ENCODE measurements at places on chromosomes 16 and 17.

DNA sequence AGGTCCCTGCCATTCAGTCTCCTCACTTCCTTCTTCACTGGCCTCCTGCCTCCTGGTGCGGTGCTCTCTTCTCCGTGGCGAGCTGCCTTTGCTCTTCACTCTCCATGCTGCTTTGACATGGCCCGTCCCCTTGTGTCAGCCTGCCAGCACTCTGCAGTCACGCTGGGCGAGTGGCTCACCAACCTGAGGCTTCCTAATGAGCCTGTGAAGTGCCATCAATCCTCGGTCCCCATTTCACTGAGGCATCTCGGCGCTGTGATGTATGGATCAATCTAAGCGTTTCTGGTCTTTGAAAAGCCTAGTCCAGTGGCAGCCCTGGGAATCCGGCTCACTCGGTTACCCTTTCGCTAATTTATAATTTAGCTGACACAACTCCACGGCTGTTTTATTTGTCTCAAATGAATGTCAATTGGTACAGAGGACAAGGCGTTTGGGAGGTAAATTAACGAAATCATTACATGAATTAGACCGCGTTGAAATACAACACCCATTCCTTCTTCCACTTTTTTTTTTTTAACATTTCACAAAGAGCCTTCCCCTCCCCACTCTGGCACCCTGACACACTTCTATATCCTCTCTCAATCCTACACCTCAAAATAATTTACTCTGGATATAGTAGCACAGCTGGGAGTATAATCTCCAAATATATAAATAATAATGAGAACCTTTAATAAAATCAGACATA, 610.7 kb downstream of the TMEM114 start:
- no peak for DNase-seq

GRCh38 chr16:407253-407652, 5.6 kb downstream of the DECR2 start:
- DNase-seq: no peak

DNA sequence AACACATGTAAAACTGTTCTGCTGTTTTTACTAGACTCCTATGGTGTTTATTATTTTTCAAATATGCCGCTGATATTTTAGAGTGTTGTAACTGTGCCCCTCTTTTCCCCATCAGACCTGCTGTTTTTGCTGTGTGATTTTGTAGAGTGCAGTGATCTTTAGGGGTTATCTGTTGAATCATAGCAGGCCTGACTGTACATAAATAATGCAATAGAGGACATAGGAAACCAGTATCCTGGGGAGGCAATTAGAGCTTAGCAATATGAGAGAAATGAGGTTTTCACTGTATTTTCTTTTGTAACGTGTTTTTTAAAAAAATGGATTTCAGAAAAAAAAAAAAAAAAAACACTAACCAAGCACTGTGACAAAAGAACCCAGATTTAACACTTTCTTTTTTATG, 662.2 kb downstream of the TOX3 start:
- DNase-seq: no peak

DNA sequence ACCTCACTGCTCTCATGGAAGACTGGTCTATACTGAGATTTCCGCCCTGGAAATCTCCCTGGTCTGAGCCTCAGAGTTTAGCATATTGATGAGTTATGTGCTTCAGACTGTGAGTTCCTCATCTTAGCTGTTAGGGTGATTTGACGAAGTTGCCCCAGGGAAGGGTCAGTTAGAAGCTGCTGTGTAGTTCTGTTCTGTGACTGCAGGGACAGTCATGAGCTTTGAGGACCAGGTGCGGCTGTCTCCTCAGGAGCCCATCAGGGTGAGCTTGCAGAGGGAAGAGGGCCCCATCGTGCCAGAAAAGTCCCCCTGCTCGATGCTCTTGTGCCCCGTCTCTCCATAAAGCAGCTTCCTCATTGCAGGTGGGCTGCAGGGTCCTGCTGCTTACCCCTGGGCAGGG, 28.3 kb upstream of the IL17C start:
- DNase-seq: no peak

GRCh38 chr17:6558932-6559752, 2.8 kb upstream of the PITPNM3 start:
- DNase-seq: no peak

DNA sequence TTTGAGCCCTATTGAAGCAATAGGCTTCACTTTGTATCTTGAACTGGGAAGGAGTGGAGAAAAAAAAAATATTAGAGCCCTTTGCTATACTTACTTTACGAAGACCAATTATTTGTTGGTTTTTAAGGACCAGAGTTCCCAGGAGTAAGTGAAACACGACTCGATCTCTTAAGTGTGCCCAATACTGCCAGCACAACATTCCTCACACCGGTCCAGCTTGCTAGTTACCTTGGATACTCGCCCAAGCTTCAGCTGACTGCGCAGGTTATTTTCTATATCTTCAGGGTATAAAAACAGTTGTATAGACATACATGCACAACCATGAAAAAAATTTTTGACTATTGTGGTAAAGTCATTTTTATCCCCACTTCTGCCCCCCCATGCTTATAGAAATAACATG, 72.1 kb downstream of the RPTOR start:
- no peak for DNase-seq

- no peak for DNase-seq
Measured at GRCh38 chr16:46949241-46949892, 24.1 kb downstream of the DNAJA2 start.

GRCh38 chr16:65200857-65201256, 79.0 kb upstream of the CDH11 start:
- DNase-seq: peak; percentile 45

- DNase-seq: no peak
Measured at GRCh38 chr17:73027130-73027741, 65.3 kb downstream of the SLC39A11 start.

DNA sequence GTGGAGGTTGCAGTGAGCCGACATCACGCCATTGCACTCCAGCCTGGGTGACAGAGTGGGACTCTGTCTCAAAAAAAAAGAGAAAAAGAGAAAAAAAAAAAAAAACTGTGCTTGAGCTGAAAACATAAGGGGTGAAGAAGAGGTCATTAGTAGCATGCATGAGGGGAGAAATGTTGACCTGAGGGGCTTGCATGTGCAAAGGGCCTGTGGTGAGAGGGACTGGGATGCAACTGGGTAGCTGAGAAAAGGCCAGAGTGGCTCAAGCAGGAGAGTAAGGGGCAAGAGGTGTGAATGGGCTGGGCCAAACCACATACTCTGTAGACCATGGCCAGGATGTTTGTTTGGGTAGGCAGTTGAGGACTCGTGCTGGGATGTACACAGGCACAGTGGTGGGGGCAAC, 3.4 kb downstream of the KIF19 start:
- DNase-seq: no peak

DNA sequence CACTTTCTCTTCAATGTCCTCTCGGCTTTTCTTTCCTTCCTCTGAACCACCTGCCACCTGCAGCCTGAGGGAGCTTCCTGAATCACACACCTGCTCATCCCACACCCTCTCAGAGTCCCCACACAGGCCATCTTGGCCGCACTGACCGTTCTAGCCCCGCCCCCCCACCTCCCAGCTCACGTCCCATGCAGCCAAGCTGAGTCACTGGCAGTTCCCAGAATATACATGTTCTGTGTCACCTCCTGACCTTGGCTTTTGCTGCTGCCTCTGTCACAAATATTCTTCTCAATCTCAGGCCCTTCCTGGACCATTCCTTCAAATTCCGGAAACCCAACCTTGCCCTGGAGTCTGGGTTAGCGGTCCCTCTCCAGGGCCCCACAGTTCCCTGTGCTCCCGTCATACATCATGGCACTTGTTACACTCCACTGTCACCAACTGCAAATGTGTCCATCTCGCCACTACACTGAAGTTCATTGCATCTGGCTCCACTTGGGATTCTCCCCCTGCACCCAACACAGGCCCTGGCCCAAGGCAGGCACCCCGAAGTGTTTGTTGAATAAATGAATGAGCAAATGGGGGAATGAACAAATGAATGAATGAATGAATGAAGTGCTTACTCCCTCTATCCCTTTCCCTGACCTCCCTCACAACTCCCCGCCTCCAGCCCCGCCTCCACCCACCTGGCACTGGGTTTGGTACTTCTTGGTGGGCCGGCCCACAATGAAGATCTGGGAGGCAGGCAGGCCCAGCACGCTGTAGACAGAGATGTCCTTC, 12.8 kb downstream of the PIMREG start:
- no peak for DNase-seq

- no peak for DNase-seq
Measured at GRCh38 chr17:41618341-41619035, 5.9 kb downstream of the KRT17 start.

GRCh38 chr17:73634629-73635028, 9.6 kb downstream of the SDK2 start:
- DNase-seq: no peak

DNA sequence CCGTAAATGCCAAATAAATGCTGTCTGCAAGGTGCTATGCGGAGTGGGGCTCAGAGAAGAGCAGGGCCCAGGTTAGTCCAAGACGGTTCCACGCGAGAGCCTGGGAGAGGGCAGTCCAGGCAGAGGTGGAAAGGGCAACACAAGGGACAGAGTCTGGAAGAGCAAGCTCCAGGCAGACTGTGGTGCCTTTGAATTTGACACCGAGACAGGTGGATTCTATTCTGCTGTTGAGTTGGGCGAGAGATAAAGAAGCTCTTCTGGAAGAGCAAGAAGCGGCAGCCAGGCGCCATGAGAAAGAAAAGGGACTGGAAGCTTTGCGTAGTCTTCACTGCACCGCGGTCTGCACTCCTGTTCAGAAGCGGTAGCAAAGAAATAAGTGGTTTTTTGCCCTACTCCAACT, 55.6 kb downstream of the CYTH1 start:
- DNase-seq: no peak

GRCh38 chr16:81973737-81974136, 37.5 kb downstream of the SDR42E1 start:
- no peak for DNase-seq

GRCh38 chr17:52237151-52237550, 78.6 kb upstream of the CA10 start:
- no peak for DNase-seq

DNA sequence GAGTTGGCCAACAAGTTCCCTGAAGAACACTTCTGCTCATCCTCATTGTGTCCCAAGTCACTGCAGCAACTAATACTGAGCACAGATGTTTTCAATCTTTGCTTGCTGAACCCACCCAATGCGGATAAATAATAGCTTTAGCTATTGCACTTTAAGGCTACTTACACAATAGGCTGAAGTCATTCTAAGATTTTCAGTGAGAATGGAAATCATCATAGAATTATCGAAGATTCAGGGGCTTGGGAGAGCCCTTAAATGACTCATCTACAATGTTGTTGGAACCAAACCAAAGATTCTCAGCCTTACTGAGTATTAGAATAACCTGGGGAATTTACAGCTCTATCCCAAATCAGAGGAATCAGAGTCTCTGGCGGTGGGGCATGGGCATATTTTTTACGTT, 51.2 kb downstream of the SYCE1L start:
- peak; percentile 72 for DNase-seq

GRCh38 chr17:39923836-39924690, 3.3 kb downstream of the ORMDL3 start:
- DNase-seq: no peak

DNA sequence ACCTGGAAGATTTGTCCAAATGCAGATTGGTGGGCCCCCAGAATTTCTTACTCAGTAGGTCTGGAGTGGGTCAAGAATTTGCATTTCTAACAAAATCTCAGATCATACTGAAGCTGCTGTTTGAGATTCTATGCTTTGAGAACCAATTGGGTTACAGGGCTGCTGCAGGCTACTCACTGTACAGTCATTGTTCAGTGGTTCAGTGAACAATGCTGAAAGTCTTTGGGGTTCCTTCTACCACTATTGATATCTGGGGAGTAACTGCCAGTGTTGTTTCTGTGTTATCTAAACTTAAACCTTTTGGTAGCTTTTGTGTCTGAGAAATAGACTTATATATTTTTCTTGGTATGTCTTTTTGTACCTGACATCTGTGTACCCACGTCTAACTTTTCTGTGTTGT, 187.5 kb downstream of the TANC2 start:
- DNase-seq: no peak

DNA sequence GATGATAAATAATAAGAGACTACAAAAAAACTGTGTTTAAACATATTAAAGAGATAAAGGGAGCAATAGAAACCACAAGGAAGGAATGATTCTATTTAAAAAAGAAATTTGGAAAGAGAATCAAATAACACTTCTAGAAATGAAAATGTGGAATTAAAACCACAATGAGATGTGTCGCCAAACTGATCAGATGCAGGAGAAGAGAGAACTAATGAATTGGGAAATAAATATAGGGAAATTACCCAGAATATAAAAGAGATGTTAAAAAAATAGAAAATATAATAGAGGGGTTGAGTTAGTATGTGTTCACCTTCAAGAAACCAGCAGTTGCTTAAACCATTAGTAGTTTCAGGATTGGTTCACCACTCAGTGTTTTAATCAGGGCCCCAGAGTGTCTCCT, 48.7 kb upstream of the ADORA2B start:
- DNase-seq: no peak

- no peak for DNase-seq
Measured at GRCh38 chr16:1667271-1667670, 10.8 kb upstream of the JPT2 start.

- DNase-seq: peak; percentile 63
Measured at GRCh38 chr16:26569793-26570192, 496.9 kb upstream of the C16orf82 start.

GRCh38 chr17:53142890-53143289, 679.8 kb upstream of the KIF2B start:
- DNase-seq: no peak

DNA sequence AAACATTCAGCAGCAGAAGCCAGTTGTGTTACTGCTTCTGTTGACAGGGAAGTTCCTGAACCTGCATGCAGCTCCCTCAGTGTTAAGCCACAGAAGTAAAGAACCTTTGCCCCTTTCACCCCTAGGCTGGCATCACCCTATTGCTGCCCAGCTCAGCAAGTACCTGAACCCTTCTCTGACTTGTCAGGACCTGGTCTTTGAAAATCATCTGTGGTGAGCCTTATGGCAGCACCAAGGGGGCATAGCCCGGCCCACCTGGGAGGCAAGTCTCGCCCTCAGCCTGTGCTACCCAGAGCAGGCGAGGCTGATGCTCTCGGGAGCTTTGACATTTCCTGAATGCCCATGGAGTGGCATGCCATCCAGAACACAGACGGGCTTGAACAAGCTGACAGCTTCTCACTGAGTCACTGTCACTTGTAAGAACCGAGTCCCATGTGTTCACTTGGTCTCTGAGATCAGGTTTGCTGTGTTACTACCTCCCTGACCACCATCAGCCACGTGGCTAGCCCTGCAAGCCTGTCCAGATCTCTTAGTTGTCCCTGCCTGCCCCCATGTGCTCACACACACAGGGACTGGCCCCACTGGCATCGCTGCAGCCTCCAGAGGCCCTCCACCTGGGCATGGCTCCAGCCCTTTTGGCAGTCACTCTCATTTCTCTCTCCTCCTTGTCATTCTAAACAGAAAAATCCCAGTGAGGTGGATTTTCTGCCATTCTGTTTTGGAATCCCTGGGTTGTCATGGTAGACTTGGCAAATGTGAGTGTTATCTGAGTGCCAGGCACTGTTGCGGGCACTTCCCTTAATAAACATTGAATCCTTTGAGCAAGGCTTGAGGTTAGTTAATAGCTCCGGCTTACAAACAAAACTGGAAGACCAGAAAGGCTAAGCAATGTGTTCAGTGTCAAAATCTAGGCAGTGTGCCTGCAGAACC, 2.9 kb upstream of the CARMIL2 start:
- DNase-seq: peak; percentile 41
